ENCODE measurements at places on chromosomes 5 and 9.

- no peak for DNase-seq
These were observed 71.6 kb downstream of the SETX start for GRCh38 chr9:132283165-132283564.

DNA sequence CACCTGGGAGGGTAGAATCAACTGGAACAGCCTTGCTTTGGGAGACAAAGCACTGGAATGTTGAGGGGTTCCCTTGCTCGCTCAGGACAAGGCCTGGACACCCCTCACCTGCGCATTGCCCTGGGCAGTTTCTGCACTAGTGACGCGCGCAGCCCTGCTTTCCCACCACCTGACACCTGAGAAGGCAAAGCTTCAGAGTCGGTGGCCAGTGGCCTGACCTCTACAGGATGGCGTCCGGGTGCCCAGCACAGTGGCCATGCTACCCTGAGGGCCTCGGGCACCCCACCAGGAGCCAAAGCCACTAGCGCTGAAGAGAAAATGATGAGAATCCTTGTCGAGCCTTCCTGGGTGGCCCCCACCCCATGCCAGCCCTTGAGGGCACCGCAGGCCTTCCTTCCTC, 161.3 kb downstream of the OLFM1 start:
- no peak for DNase-seq

DNA sequence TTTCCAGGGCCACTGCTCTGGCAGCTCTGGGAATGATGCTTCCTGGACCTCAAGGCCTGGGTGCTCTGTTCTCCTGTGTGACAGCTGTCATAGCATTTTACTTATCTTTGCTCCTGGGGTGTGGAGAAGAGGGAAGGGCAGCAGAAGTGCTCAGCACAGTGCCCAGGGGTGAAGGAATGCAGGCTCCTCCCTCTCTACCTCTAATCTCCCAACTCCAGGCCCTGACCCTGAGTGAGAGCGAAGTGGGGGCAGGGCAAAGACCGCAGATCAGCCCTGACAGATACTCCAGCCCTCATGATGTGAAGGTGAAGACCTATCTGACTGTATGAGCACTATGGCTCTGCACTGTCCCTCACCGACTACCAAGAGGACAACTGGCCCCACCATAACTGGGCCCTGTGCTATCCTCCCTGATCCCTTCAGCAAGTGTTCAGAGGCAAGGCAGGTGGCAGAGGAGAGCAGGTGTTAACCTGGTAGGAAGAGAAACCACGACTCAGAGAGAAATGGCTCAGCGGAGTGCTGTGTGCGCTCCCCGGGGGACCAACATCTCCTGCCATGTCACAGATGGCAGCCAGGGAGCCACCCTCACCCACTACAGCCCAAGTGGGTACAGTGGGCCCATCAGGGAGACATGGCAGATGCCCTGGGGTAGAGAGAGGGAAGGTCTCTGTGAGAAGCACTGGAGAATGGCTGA, 16.8 kb downstream of the ACSL6 start:
- DNase-seq = no peak

- DNase-seq = no peak
These were observed 55.7 kb upstream of the EQTN start for GRCh38 chr9:27352457-27353165.

Data from H9 (cell line).